ENCODE measurements at places on chromosomes 7 and 10.

DNA sequence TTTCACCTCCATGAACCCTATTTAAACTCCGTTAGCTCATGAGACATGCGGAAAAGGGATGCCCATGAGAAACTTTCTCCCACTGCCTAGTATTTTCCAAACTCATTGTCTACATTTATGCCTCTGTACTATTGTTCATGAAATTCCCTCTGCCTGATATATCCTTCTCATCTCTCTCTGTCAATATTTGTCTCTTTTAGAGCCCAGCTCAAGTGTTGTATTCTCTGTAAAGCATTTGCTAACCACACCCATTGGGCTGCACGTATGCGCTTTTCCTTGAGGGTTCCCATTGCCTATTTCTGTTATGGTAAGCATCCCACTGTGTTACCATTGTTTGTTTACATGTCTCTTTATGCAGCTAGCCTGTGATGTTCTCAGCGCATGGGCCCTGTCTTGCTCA, 211.4 kb downstream of the MDFIC start:
- DNase-seq, result no peak

GRCh38 chr10:121335386-121335925, 262.8 kb downstream of the FGFR2 start:
- DNase-seq, result no peak

- no peak for DNase-seq
Observed at GRCh38 chr10:99236627-99237309, 1.1 kb upstream of the HPSE2 start.

GRCh38 chr10:128528167-128528566, 401.9 kb upstream of the MKI67 start:
- no peak for DNase-seq

GRCh38 chr7:137694405-137694804, 152.4 kb downstream of the DGKI start:
- DNase-seq, result no peak

DNA sequence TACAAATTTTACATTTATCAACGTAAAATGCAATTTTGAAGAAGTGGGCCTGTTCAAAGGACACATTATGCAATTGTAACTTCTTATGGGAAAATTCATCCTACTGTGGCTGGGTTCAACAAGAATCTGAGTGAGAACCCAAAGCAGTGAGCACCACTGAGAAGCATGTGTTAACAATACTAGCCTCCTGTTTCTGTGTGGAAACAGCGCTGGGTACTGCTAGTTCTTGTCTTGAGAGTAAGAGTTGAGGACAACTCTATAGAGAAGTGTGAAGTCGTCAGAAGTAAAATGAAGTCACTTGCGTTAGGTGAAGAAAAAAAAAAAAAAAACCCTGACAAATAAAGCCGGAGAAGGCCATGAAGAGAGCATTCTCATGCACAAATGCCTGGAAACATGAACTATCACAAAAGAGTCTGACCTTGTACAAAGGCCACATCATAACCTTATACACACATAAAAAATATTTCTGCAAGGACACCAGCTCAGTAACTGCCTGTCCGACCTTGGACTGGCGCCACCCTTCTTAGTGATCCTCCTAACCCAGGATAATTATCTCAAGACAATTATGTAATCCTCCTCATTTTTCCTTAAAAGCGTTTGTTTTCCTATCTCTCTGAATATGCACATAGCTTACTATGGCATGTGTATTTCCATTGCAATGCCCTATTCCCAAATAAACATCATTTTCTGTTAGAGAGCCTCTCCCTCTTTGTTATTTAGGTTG, 554.9 kb downstream of the HTR7 start:
- DNase-seq, result no peak

DNA sequence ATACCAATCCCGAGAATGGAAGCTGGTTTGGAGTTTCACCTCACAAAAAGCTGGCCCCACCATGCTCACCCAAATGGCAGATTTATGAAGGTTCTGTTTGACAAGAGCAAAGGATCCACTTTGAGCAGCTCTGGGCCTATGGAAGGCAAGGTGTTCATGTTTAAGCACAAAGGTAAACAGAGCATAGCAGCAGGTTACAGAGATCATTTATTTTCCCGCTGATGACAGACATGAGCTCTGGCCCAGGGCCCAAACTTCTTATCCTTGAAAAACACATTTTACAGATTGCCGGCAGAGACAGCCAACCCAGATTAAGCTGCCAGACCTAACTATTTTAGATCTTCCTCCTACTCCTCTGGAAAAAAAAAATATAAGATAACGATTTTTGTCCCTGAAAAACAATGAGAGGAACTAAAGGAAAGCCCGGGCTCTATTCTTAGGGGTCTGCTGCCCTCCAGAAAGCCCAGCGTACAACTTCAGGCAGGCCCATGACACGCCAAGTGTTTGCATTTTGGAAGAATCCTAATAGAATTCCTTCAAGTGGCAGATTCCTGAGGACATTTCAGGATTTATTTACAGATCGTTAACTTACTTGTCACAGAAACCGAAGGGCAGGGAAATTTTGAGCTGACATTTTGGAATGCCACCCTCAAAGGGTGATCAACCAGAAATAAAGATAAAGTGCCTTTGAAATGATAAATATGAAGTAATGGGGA, 40.0 kb downstream of the SYPL1 start:
- DNase-seq, result no peak

- DNase-seq, result no peak
Observed at GRCh38 chr7:12322903-12323300, 80.8 kb downstream of the VWDE start.

- DNase-seq, result no peak
Observed at GRCh38 chr7:105689067-105689819, 108.0 kb upstream of the EFCAB10 start.

DNA sequence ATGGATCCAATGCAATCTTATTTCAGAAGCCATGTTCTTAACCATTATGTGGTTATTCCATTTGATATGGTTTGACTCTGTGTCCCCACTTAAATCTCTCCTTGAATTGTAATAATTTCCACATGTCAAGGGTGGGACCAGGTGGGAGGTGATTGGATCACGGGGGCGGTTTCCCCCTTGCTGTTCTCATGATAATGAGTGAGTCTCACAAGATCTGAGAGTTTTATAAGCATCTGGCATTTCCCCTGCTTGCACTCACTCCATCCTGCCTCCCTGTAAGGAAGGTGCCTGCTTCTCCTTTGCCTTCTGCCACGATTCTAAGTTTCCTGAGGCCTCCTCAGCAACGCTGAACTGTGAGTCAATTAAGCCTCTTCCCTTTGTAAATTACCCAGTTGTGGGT, 32.0 kb upstream of the TSPAN13 start:
- no peak for DNase-seq

DNA sequence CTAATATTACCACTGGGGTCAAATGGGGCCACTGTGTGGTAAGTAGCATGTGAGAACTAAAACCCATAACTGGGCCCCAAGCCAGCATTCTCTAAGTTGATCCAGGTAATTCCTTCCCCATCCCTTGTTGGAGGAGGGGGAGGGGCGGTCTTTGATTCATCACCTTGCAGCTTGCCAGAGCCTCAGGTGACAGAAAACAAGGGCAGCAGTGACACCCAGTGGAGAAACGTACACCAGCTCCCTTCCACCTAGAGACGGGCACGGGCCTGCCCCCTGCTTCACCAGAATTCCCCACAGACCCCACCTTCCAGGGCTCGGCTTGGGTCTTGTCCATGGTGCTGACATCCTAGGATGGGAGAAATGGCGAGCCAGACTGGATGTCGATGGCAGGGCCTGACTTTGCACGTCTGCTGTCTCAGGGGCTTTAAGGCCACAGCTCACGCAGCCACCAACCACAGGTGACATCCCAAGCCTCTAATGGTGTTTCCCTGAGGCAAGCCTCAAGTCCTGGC, 102.0 kb downstream of the STRA8 start:
- peak; percentile 2 for DNase-seq

- no peak for DNase-seq
Observed at GRCh38 chr7:43114458-43114780, 2.0 kb downstream of the HECW1 start.

DNA sequence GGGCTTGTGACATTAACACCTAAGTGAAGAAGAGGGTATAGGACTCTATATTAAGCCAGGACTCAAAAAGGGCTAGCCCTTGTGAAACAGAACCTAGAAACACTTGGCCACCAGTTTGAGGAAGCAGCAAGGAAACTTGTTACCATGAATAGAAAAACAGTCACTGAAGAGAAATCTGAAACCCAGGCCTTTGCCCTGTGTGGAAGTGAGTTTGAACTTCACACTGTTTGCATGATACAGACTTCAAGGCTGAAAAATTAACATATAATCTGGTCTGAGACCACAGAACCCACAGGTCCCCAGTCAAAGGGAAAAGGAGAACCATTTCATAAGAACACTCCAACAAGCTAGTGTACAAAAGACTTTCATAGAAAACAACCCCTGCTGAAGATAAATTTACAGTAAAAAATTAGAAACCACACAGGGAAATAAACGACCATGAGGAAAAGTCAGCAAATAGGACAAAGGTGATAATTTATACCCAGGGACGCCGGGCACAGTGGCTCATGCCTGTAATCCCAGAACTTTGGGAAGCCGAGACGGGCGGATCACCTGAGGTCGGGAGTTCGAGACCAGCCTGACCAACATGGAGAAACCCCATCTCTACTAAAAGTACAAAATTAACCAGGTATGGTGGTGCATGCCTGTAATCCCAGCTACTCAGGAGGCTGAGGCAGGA, 76.1 kb downstream of the SKIDA1 start:
- no peak for DNase-seq

GRCh38 chr7:28955718-28956607, 2.2 kb downstream of the TRIL start:
- no peak for DNase-seq

DNA sequence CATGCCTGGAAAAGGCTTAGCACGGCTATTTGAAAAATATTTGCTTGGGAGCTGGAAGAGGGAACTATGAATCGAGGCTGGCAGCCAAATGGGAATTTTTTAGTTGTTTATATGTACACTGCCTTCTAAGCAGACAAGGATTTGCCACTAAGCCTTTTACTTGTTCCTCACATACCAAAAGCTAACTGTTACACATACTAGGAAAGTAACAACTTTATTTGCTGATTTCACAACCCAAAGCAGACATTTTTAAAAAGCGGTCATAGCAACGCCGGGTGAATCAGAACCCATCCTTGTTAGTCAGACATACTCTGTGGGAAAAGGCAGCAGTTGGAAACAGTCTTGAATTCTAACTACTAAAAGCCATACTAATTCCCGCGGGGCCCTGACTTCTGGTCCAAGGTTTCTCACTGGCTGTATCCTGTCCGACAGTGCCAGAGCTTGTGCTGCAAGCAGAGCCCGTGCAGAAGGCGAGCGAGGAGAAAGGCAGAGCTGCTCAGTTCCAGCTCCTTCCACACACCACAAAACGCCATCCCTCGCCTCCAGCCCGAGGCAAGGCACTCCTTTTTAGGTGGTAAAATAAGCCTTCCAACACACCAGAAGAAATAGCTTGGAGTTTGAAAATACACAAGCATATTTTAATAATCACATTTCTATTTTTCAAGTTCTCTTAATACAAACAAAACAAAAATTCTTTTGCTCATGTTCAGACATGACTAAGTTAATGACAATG, 89.2 kb downstream of the RNF216 start:
- DNase-seq, result no peak

DNA sequence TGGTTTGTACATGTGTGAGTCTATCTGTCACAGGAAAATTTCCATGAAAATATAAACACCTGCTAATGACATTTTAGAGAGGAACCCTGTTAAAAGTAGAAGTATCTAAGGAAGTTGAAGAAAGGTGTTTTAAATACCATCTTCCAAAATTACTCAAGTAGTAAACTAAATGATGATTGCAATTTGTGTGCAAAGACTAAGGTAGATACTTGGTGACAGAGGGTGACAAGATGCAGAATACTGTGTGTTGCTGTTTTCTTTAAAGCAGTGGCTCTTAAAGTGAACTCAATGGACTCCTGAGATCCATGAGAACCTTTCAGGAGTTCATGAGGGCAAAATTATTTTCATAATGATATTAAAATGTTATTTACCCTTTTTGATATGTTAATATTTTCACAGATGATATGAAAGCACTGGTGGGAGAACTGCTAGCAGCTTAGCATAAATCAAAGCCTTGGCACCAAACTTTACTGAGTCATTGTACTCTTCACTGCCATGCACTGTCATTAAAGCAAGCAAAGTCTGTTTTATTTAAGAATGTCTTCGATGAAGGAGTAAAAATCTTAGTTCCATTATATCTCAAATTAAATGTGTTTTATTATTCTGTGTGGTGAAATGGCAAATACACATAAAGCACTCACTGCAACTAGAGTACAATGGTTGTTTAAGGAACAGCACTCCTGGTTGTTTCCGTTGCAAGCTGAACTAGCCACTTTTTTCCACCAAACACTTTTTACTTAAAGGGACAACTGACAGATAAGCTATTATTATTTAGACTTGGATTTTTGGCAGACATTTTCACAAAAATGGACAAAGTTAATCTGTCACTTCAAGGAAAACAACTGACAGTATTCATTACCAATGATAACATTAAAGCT, 133.7 kb downstream of the LRRN3 start:
- no peak for DNase-seq

DNA sequence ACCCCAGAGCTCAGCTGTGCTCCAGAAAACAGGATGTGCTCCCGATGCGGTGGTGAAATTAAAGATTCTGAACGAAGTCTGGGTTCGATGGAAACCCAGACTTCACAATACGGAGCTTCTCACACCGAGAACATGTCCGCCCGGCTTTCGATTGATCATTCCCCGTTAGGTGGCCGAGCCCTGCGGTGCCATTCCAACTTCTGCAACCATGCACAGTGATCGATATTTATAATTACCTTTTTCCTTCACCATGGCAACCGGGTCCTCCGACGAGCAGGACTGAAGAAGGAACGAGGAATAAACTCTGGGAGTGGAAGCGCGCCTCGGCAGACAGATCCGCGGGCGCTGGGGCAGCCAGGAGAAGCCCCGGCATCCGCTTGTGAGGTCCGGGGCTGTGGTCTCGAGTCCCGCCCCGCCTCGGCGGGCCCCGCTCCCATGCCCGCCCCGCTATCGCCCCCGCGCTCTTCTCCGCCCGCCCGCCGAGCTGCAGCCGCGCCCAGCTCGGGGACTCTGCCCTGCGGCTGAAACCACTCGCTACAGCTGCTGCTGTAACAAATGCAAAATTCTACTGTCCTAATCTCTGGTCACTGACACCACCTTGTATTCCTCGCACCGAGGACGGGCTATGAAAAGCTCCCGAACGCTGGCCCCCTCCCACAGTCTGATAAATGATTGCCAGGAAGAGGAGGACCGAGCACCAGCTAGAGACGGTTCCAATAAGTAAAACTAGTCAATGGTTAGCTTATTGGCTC, 26.2 kb downstream of the ABLIM1 start:
- DNase-seq, result no peak

GRCh38 chr7:20218279-20218678, 1.1 kb upstream of the MACC1 start:
- DNase-seq, result no peak

- DNase-seq, result no peak
Observed at GRCh38 chr10:336247-336646, 201.0 kb downstream of the ZMYND11 start.

GRCh38 chr7:134176037-134176350, 48.9 kb downstream of the LRGUK start:
- DNase-seq, result no peak

- DNase-seq, result no peak
Observed at GRCh38 chr7:136086712-136087111, 109.6 kb upstream of the MTPN start.

- no peak for DNase-seq
Observed at GRCh38 chr7:155193716-155194115, 104.0 kb upstream of the INSIG1 start.

Data from stimulated activated CD4-positive, alpha-beta T cell treated with anti-CD3 and anti-CD28 coated beads, Interleukin-15, amount 100 ng/mL, for 1 hour (primary cell).